Stomach (tissue), 19 donors: ENCODE measurements at places on chromosomes 1 and 21.

DNA sequence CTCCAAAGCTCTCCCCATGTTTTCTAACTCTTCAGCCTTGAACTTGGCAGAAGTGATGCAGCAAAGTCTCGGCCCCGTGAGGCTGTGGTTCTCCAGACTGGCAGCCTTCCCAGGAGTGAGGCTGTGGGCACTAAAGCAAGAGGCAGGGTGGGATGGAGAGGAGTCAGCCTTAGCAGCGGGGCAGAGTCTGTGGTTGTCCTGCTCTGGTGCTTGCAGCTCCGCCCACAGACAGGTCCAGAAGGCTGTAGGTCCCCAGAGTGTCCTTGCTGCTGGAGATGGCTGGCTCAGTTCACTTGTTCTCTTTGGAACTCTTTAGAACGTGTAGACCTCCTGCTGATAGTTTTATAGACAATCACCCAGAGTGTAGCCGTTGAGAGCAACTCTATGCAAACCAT is 142.6 kb downstream of the AJAP1 start:
- no peaks in the 10 kb centered on the region for H3K27me3 ChIP-seq
- no peak overlapping the region for H3K4me3 ChIP-seq
- H3K4me1 ChIP-seq, result no peaks in the 10 kb centered on the region
- H3K36me3 ChIP-seq, result no peaks in the 10 kb centered on the region
- DNase-seq, result no peak

GRCh38 chr1:87330885-87331364 is 2.2 kb downstream of the LMO4 start:
- H3K4me1 ChIP-seq, result peaks cover 51% of the 10 kb centered on the region
- no peak for DNase-seq
- H3K27ac ChIP-seq, result peak overlapping the region; percentile 96
- H3K27me3 ChIP-seq, result no peaks in the 10 kb centered on the region

GRCh38 chr21:23955135-23955843 is 1652.0 kb downstream of the MRPL39 start:
- no peaks in the 10 kb centered on the region for H3K4me1 ChIP-seq
- H3K4me3 ChIP-seq, result no peak overlapping the region
- no peak for DNase-seq
- no peak overlapping the region for H3K27ac ChIP-seq
- H3K27me3 ChIP-seq, result no peaks in the 10 kb centered on the region

- DNase-seq, result peak; percentile 95
- peaks cover 37% of the 10 kb centered on the region for H3K27me3 ChIP-seq
- no peaks in the 10 kb centered on the region for H3K36me3 ChIP-seq
- H3K4me1 ChIP-seq, result peaks cover 45% of the 10 kb centered on the region
- H3K4me3 ChIP-seq, result no peak overlapping the region
These were observed 4.9 kb downstream of the PLEKHG5 start for GRCh38 chr1:6486433-6487011.
